ENCODE measurements at places on chromosomes 5 and 9. TPM values are rescaled to one million over a fixed set of nuclear protein-coding genes. Genes with fewer than 3 reads are reported as not detected.
A peak's percentile ranks its signal among the peaks of the same experiment; 100 is the strongest.

Gene CDX1
- total RNA-seq = 0.23 TPM

Gene SLC6A7
- not detected for total RNA-seq

DNA sequence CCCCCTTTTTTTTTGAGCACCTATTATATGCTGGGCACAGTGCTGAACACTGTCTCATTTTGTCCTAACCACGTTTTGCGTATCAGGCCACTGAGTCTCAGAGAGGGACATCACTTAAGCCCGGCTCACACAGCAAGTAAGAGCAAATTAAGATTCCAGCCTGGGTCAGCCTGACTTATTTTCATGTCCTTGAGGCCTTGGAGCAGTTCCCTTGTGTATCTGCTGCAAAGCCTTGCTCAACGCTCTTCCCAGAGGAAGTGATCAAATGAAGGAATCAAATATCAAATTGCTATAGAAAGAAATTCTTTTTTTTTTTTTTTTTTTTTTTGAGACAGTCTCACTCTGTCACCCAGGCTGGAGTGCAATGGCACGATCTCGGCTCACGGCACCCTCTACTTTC is 30.7 kb downstream of the ERGIC1 start:
- peak; percentile 68 for DNase-seq
- peak overlapping the region; percentile 99 for H3K27ac ChIP-seq
- H3K4me3 ChIP-seq = no peak overlapping the region
- H3K27me3 ChIP-seq = no peaks in the 10 kb centered on the region

DNA sequence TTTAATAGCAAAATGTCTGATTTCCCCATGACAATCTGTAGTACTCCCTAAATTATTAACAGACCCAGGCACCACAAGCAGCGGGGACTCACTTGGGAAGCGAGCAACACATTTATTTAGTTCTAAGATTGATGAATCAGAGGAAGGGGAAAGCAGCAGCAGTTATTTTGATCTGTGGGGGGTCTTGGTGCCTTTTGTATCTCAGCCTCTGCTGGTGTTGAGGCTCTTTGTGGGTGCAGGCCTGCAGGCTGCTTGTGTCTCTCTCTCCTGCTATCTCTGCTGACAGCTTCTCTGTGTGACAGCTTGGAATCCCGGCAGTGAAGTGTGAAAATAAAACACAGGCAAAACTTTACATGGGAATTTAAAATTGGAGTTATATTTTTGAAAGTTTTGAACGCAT is 878.2 kb upstream of the DMAC1 start:
- H3K4me3 ChIP-seq = no peak overlapping the region
- no peak overlapping the region for H3K27ac ChIP-seq
- no peaks in the 10 kb centered on the region for H3K4me1 ChIP-seq
- no peak for DNase-seq
- no peaks in the 10 kb centered on the region for H3K27me3 ChIP-seq
- no peaks in the 10 kb centered on the region for H3K36me3 ChIP-seq

GRCh38 chr9:131447148-131447547 is 53.3 kb downstream of the PRRC2B start:
- peaks cover 83% of the 10 kb centered on the region for H3K36me3 ChIP-seq
- no peak overlapping the region for H3K27ac ChIP-seq
- no peak for DNase-seq
- peaks cover 6% of the 10 kb centered on the region for H3K4me1 ChIP-seq
- no peak overlapping the region for H3K4me3 ChIP-seq

Data from adrenal gland (tissue), 19 donors.